ENCODE measurements at places on chromosomes 6 and 20.

DNA sequence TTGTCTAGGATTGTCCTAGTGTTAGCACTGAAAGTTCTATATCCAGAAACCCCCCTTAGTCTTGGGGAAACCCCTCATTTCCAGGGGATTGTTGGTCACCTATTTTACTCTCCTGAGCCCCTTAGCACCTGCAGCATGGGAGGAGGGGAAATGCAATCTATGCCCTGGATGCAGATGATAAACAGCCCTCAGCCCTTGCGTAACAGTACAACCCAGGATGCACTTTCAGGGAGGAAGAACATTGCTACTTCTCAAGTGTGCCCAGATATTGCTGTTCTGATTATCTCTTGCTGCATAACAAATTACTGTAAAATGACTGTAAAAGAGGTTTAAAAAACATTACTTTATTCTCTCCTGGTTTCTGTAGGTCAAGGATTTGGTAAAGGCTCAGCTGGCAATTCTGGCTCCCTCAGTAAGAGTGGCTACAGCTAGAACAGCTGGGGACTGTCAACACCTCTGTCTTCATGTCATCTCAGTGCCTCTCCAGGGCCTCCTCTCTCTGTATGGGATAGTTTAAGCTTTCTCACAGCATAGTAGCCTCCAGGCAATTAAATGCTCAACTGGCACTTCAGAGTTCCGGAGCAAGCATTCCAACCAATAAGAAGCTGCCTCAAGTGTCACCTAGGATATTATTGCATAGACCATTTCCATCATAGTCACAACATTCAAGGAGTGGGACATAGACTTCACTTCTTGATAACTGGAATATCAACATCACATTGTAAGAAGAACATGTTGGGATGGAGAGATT lies 117.8 kb upstream of the FOXO3 start:
- no peak for DNase-seq

GRCh38 chr6:82270881-82271635 lies 23.5 kb upstream of the IBTK start:
- peak; percentile 82 for DNase-seq

DNA sequence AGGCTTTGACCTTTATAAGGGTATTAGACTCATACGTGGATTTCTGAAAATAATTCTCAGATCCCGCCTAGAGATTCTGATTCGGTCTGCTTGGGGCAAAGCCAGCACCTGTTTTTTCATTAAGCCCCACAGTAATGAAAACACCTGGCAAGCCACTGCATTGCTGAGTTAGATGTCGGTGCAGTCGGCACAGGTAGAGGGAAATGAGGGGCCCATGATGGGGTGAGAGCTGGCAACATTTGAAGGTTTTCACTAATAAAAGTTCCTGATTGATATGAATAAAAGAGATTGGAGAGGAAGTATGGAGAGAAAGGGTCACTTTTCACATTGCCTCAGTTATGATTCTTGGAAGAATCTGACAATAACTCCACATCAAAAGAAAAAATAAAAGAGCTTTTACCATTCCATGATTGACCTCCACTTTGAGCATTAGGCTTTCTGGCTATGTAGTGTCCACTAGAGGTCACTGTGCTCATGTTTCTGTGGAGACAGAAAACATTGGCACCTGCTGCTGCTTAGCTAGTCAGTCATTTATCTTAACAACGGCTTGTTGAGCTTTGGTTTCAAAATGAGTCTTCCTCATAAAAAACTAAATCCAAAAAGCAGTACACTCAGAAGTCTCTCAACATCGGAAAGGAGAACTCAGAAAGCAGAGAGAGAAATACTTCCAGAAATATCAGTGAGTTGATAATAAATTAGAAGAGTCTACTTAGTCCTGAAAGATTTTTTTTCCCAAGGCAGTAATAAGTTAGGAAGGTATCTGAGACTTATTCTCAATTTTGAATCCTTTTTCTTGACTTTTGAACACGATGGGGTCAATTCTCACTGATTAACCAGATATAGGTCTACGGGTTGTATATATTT lies 53.3 kb upstream of the KLHL31 start:
- DNase-seq = peak; percentile 72

DNA sequence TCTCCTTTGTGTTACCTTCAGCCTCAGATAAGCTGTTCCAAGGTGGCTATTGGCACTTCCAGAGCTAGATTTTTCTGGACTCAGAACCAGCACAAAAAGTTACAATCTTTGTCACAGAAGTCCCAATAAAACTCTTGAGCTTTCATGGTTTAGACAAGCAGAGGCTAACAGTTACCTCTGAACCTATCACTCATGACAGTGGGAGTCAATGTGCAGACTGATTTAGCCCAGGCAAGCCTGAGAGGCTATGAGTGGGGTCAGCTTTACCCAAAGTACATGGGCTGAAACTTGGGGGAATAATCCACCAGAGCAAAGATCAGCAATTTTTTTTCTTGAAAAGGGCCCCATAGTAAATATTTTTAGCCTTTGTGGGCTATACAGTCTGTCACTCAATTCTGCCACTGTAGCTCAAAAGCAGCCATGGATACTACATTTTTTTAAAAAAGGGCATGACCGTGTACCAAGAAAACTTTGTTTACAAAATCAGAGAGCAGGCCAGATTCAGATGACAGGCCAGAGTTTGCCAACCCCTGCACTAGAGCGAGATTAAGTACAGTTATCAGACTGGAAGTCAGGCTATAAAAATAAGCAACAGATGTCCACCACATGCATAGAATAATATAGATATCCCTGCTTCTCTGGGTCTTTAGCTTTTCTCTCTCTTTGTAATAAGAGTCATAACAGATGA lies 20.0 kb downstream of the CCN2 start:
- no peak for DNase-seq

DNA sequence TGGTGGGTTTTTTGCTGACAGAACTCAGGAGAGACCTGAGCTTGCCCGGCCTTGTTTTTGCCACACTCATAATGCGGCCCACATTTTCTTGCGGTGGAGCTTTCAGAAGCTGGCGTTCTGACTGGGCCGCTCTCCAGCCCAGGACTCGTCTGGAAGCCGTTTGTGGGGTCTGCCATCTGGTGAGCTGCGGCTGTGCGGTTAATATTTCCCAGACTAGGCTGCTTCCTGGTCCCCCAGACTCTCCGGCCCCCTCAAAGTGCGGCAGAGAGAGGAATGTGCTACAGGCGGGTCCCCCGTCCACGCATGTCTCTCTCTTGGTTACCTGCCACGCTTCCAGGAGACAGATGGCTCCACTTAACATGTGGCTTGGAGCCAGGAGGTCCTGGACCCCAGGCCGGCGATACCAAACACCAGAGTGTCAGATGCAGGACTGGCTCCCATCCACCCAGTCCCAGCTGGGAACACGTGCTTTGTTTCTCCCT lies 128.9 kb upstream of the PMEPA1 start:
- no peak for DNase-seq

GRCh38 chr6:139250296-139251044 lies 41.3 kb downstream of the TXLNB start:
- DNase-seq = peak; percentile 81

- no peak for DNase-seq
Observed at GRCh38 chr6:116012471-116012949, 48.2 kb downstream of the FRK start.

GRCh38 chr6:40074306-40075055 lies 140.2 kb upstream of the MOCS1 start:
- DNase-seq = no peak

GRCh38 chr20:48698507-48699267 lies 129.1 kb downstream of the PREX1 start:
- DNase-seq = peak; percentile 18

- peak; percentile 76 for DNase-seq
Observed at GRCh38 chr20:37669062-37669772, 24.6 kb upstream of the CTNNBL1 start.

GRCh38 chr20:10472871-10473270 lies 37.8 kb downstream of the SLX4IP start:
- DNase-seq = no peak

GRCh38 chr6:16789329-16790038 lies 28.2 kb upstream of the ATXN1 start:
- DNase-seq = no peak

DNA sequence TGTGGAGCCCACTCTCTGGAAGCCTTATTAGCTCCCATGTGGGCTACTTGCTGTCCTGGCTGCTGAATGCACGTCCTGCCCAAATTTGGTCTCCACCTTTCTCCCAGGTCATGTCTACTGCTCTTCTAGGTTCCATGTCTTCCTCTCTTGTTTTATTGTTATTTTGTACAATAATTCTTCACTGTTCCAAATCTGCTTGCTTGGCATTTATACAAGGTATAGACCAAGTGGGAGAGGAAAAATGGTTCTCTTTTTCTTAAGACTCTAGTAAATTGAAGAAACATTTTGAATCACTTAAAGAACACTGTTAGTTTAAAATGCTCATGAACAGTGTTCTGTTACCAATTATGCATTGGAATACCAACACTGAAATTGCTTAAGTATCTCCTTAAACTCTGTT lies 81.6 kb upstream of the SCP2D1 start:
- DNase-seq = no peak

DNA sequence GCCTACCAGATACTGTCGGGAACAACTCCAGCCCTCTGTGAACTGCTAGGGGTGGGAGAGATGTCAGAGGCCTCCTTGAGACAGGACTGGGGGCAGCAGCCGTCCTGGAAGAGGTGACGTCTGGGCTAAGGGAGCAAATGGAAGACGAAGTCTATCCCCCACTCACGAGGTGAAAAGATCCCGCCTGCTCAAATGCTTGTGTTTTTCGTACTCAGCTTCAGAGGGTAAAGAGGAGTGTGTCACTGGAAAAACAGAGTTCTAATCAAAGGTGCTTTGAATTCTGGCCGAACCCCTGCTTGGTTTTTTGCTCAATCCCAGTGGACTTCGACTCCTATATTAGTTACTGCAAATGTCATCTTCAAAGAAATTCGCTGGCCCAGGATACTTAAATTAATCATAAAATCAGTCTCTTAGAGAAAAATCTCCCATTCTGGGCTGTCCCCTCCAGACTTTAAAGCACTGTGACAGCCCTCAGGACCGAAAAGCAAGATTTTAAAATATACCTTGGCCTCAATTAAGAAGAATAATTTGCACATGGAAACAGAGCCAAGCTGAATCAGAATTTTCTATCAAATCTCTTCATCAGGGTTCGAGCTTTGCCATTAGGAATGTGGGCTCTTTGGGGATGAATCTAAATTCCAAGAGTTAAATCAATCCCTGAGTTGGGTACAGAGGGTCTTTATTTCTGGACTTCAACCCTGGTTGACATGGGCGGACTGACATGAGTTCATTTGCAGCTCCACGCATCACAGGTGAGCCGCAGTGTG lies 61.8 kb upstream of the AFDN start:
- DNase-seq = no peak

- no peak for DNase-seq
Observed at GRCh38 chr6:169167581-169168301, 85.9 kb downstream of the THBS2 start.

GRCh38 chr6:157056275-157056674 lies 267.0 kb downstream of the TMEM242 start:
- no peak for DNase-seq

- DNase-seq = no peak
Observed at GRCh38 chr20:48056218-48056617, 270.9 kb upstream of the SULF2 start.

DNA sequence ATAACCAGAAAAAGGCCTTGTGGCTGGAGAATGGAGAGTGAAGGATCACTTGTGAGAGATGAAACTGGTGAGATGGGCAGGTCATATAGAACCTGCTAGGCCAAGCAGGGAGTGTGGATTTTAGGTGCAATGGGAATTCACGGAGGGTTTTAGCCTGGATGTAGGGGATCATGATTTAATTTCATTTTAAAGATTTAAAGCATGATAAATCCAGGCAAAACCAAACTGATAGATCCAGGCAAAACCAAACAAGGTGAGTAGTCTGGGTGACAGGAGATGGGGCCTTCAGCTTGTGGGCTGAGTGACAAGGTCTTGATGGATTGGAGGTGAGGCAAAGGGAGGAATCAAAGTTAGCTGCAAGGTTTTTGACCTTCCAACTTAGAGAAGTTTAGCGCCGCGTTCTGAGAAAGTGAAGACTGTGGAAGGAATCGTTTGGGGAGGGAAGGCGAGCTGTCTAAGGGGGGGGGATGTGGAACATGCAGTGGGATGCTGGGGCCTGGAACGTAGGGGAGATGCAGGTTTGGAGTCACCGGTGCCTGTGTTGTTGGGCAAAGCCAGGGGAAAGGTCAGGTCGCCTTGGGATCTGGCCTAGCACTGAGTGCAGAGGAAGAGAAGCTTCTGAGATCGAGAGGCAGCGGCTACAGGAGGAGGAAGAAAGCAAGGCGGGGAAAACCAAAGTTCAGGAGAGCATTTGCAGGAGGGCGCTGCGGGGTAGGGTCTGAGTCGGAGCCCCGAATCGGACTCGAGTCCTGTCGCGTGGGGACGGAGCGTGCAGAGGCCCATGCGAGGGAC lies 1.3 kb upstream of the PLCG1 start:
- DNase-seq = peak; percentile 18

DNA sequence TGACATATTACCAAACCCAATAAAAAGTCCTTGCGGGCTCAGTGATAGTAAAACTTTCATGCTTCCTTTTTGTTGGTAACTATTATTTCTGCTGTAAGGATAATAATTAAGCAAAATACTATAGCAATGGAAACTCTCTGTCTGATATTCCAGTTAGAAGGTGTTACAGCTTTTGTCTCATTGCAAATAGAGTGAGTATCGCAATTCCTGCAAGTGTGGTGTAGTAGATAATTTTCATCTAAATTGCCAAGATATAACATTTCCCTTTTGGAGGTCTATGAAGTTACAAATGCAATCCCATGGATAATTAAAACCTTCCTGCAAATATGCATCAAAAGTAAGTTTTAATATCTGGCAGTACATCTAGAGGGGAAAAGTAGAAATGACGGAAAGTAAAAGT lies 88.7 kb upstream of the CD93 start:
- no peak for DNase-seq

- no peak for DNase-seq
Observed at GRCh38 chr6:149335924-149336608, 18.6 kb downstream of the TAB2 start.

DNA sequence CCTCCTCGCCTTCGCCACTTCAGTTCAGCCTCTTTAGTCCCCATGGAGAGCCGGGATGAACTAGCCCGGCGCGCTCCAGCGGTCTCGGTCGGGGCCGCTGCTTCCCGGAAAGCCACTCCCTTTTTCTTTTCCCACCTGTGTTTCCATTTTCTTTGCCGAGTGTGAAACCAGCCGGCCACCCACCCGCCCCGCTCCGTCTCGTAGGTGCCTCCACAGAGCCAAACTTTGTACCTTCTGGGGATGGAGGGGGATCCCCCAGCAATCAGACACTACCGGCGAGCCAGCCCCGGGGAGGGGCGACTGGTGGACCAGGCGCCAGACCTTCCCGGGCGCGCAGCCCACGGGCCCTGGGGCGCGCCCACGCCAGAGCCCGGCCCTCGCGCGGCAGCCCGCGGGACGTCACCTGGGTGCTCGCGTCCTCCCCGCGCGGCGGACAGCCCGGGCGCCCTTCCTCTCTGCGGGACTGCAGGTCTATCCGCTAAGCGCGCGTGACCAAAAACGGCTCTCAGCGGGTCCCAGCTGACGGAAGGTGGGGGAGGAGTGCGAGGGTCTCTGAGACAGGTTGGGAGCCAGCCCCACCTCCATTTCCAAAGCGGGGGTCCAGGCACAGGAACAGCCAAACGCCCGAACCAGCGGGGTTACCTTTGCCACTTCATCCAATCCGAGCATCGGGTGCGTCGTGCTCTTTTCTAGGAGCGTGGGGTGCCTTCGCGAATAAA lies at the start of gene MCHR2:
Gene MCHR2, minus strand, starts transcription at position 691 of the 719 bp plus-strand sequence. CDS start 38,076 bp downstream, outside the sequence.
- DNase-seq = no peak

- no peak for DNase-seq
Observed at GRCh38 chr6:16576451-16577368, 184.6 kb downstream of the ATXN1 start.
